IMR-90 (cell line): ENCODE measurements at places on chromosomes 3 and 15.

DNA sequence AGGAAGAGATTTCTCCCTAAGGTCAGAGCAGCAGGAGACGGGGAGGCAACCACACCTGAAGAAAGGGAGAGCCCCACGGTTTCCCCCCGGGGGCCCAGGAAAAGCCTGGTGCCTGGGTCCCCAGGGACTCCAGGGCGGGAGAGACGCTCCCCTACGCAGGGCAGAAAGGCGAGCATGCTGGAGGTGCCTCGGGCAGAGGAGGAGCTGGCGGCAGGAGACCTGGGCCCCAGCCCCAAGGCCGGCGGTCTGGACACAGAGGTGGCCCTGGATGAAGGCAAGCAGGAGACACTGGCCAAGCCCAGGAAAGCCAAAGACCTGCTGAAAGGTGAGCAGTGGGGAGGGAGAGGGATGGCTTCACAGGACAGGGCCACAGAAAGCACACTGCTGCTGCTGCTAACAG lies 26.2 kb upstream of the SLC28A1 start:
- DNase-seq: no peak

DNA sequence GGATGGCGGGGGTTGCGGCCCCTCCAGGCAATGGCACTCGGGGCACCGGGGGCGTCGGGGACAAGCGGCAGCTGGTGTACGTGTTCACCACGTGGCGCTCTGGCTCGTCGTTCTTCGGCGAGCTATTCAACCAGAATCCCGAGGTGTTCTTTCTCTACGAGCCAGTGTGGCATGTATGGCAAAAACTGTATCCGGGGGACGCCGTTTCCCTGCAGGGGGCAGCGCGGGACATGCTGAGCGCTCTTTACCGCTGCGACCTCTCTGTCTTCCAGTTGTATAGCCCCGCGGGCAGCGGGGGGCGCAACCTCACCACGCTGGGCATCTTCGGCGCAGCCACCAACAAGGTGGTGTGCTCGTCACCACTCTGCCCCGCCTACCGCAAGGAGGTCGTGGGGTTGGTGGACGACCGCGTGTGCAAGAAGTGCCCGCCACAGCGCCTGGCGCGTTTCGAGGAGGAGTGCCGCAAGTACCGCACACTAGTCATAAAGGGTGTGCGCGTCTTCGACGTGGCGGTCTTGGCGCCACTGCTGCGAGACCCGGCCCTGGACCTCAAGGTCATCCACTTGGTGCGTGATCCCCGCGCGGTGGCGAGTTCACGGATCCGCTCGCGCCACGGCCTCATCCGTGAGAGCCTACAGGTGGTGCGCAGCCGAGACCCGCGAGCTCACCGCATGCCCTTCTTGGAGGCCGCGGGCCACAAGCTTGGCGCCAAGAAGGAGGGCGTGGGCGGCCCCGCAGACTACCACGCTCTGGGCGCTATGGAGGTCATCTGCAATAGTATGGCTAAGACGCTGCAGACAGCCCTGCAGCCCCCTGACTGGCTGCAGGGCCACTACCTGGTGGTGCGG lies 1.9 kb downstream of the CHST2 start:
- peak; percentile 55 for DNase-seq

- peak; percentile 68 for DNase-seq
Measured at GRCh38 chr3:24365168-24365567, 129.5 kb downstream of the THRB start.

DNA sequence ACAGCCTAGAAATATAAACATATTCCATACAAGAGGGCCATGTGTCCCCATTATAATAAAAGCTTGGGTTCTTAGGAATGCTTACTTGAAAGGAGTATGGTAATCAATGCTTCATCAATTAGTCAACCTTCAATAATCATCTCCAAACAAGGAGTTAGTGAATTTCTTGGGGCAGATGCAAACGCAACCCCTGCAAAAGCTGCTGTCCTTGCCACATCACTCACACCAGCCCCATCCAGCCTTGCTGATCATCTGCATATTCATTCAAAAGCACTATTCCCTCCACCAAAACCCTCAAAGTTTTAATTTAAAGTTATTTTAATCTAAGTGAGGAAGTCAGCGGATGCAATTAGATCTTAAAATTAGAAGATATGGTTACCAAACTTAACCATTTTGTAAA lies 54.0 kb upstream of the VGLL4 start:
- DNase-seq: no peak

DNA sequence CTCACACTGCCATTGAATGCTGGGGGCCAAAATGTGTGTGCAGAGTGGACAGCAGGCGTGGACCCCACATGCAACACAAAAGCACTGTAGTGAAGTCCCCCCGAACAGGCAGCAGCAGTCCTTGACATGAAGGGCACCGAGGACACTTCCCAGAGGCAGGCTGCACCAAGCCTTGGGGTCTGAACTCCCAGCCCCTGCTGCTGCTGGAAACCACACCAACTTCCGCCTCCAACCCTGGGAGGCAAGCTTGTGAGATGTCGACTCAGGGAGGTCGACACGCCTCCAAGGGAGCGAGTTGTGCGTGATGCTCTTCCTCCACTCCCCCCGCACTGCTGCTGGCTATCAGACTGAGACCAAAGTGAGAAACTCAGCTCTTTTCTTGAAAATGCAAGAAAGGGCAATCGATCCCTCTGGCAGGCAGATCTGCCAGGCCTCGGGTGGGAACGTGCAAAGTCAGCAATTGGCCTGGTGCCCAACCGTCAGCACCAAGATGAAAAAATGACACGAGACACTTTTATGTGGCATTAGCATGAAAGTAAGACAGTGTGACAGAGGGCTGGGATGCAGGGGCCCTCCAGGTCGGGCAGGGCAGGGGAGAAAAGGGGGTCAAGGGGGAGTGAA lies 43.6 kb downstream of the WHAMM start:
- DNase-seq: no peak

DNA sequence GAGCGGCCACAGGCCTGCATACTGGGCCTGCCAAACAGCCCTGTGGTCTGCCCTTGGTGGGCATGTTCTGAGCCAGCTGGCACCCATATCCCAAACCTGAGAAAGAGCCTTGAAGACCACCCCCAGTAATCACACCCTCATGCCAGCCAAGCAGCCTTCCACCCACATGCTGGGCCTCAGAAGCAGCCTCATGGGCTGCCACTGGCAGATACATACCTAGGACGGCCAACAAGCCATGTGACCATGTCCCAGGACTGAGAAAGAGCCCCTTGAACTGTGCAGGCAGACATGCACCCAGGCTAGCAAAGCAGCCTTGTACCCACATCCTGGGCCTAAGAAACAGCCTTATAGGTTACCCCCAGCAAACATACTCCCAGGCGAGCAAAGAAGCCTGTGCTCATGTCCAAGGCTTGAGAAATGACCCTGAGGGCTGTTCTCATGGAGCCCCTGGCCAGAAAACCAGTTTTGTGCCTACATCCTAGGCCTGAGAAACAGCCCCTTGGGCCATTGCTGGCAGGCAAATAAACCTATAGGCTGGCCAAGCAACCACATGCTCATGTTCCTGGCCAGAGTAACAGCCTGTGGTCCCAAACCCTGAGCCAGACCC lies 24.9 kb downstream of the TUBGCP5 start:
- DNase-seq: no peak

GRCh38 chr3:129608087-129608935 lies 1.8 kb upstream of the PLXND1 start:
- DNase-seq: peak; percentile 69

DNA sequence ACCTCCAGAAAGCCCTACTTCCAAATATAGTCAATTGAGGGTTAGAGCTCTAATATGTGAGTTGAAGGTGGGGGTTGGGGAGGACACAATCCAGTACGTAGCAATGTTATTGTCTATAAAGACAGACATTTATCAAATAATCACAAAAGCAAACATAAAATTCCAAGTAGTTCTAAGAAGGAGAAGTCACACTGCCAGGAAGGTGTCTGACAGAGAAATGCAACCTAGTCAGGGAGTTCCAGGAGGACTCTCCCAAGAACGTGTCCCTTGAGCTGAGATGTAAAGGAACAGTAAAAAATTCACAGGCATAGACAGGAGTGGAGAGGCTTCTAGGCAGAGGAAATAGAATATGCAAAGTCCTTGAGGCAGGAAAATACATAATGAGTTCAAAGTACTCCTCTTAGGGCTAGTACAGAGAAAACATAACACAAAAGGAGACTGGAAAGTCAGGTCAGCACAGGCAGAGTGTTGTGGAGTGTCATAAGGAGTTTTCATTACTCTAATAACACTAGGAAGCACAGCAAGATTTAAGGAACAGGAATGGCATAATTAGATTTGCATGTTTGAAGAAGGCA lies 277.6 kb upstream of the STT3B start:
- DNase-seq: no peak

DNA sequence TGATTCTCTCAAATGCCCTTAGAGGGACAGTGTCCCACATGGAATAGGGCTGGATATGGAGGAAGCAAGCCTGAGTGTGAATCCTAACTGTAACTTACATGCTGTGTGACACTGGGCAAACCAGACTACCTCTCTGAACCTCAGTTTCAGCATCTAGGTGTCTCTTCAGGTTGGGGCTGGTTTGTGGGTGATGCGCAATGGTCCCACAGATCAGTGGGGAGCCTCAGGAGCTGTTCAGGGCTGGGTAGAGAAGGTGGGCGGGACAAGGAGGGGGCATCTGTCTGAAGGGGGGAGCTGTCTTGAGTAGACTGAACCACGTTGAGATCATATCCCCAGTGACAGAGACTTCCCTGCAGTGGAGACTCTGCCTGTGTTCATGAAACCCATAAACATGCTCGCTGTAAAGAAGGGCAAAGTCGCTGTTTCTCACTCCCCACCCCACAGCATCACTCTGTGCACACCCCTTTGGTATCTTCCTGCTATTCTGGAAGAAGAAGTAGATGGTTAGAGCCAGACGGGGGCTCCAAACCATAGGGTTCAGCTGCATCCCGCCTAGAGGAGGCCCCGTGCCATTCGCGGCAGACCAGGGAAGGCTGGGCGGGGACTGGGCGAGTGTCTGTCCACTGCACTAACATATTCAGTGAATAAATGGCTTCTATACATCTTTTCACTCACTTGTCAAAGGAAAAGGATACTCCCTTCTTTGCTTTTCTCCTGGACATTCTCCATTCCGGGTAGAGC lies 28.4 kb downstream of the SRPRB start:
- DNase-seq: no peak

DNA sequence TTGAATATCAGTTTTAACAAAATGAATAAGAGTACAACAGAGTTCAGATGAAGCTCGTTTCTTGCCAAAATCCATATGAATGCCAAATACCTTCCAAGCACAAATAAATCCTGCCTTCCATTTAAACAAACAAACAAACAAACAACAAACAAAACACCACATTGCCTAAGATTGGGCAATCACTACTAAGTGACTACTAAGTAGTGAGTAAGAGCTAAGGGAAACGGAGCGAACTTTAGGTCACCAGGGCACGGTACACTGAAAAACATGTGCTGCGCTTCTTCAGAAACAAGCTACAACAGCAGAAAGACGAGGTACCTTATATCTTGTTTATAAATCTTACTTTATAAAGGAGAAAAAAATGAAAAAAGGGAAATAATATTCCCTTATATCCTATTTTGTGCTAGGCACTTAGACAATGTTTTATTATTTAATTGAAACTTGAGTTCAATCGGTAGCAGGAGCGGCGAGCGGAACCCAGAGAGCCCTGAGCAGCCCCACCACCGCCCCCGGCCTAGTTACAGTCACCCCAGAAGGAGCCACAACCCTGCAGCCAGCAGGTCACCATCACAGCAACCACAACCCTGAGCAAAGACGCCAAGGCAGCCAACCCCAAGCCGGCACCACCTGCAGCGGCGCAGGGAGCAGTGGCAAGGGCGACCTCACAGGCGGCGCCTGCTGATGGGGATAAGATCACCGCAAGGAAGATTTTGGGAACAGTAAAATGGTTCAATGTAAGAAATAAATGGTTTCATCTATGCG lies 216.9 kb downstream of the ZBTB20 start:
- DNase-seq: no peak

- DNase-seq: no peak
Measured at GRCh38 chr3:131388490-131388799, 6.9 kb downstream of the NUDT16 start.

GRCh38 chr3:148861277-148861869 lies 3.7 kb upstream of the CPA3 start:
- DNase-seq: peak; percentile 54

DNA sequence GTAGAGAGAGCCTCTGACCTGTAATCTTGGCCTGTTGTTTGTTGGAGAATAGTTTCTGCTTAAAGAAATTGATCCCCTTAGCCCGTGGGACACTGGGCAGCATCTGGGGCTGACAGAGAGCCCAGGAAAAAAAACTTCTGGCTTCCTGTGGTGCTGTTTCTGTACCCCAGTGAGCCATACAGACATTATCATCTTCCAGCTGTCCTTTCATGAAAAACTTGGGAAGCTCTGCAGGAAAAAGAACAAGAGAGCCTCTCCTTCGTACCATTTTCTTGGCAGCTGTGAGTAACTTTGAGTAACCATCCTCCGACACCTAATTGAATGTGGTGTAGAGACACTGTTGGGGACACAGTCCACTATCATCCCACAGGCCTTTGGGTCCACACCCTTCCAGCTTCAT lies 333.0 kb downstream of the SHQ1 start:
- no peak for DNase-seq

DNA sequence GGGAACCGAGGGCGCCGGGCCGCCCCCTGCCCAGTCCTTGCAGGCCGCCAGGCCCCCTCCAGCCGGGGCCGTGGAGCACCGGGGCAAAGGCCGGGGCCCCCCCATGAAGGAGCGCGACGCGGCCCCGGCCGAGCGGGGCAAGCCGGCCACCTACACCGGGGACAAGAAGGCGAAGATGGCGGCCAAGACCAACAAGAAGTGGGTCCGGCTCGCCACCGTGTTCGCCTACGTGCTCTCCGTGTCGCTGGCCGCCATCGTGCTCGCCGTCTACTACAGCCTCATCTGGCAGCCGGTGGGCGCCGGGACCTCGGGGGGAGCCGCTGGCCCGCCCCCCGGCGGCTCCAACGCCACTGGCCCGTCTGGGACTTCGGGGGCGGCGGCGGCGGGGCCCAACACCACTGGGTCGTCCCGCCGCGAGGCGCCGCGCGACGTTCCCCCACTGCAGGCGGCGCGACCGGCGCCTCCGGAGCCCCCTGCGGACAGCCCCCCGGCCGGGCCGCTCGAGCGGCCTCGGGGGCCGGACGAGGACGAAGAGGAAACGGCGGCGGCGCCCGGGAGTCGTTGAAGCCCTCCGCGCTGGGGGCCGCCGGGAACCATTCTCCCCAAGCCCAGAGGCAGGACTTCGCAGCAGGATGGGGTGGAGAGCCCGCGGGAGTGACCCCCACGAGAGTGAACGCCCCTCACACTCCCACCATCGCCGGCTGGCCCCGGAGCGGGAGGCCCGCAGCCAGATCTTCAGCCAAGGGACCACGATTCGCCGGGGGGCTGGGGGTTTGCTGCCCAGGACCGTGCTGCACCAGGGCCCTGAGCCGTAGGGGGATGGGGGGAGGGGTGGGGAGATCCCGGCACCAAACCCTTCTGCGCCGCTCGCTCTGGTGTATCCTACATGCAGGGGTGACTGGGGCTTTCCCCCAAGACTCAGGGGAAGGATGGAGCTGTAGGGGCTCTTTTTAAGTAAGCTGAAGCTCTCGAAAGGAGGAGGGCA lies 753 bp downstream of the INAFM2 start:
- no peak for DNase-seq

DNA sequence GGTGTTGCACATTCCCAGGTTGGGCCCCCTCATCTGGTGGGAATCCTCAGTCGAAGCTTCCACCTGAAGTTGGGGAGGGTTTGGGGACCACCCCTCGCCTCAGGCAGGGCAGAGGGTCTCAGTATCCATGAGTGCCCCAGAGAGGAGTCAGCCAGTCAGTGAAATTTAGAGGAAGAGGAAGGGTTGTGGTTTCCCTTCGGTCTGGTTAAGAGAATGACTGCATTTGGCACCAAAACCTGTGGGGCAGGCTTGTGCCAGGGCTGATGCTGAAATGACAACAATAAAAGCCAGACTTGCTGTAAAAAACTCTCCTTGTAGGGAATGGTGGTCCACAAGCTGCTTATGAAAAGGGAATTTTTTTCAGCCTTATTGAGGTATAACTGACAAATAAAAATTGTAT lies 22.6 kb downstream of the LMCD1 start:
- DNase-seq: no peak
